ENCODE measurements at places on chromosomes 2 and 18. TPM values are rescaled to one million over a fixed set of nuclear protein-coding genes. Genes with fewer than 3 reads are reported as not detected.

DNA sequence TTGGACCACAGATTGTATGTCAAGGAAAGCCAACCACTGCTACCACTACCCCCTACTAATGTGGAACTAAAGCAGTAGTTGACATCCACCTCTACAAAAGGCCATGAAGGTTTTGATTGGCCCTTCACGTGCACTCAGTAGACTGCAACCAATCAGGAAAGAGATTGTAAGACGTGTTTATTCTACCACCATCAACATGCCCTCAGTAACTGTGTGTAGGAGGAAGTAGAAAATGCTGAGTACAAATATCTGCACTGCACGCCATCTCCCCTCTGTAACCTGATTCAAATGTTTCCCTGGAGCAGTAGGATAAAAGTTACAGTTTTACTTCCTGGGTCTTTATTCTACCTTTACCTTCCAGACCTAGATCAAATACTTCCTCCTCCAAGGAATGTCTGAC, 2.9 kb upstream of the CASP10 start:
- no peak for DNase-seq

The ASXL3 gene
- polyA plus RNA-seq, result not detected

DNA sequence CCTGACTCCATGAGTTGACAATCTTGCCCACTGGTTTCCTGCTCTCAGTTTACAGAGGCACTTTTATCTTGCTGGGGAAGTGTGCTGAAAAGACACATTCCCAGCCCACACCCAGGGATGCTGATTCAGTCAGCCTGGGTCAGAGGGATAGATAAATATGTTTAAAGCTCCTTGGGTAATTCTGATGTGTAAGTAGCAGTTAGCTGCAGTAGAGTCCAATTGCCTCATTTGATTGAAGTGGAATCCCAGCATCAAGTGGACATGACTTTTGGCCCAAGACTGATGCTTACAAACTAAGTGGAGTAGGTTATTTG, 29.4 kb downstream of the PSD4 start:
- no peak for DNase-seq

DNA sequence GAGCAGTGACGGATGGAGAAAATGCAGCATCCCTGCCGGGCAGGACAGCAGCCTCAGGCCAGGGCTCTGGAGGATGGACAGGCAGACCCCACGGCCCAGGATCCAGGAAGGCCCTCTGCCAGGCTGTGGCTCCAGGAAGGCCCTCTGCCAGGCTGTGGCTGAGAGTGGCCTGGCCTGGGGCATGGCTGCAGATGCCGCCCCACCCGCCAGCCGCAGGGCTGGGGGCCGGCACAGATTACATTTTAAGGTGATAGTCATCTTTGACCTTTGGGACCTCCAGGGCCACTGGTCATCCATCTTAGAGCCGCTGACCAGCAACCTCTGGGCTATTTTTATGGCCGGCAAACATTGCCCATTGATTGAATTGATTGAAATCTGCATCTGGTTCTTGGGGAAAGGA, 98.0 kb upstream of the BOD1L2 start:
- no peak for DNase-seq

DNA sequence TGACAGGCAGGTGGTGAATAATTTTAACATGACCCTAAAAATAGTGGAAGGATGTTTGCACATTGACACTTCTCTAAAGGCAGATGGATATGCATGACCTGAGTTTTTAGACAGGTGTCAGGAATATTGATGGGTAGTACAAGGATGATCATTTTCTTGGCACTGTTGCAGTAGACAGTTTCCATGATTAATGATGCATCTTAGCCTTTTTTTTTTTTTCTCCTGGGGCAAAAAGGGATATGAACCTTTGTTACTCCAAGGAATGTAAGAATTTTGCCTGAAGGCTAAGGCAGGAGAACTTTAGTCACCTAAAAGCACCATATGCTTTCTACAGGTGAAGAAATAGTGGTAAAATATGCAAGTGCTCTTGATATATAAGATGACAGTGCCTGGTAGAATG, 136.3 kb upstream of the CAVIN2 start:
- DNase-seq, result no peak

- no peak for DNase-seq
Measured at GRCh38 chr2:239114119-239114581, 266.3 kb downstream of the TWIST2 start.

- DNase-seq, result no peak
Measured at GRCh38 chr2:206275312-206276055, 1.0 kb downstream of the ZDBF2 start.

The PRADC1 gene
- 38.8 TPM for polyA plus RNA-seq

GRCh38 chr18:35502052-35502451, 4.3 kb upstream of the INO80C start:
- DNase-seq, result no peak

- DNase-seq, result no peak
Measured at GRCh38 chr18:65938592-65939372, 188.0 kb downstream of the CDH7 start.

- no peak for DNase-seq
Measured at GRCh38 chr2:215799194-215799593, 214.2 kb downstream of the MREG start.

DNA sequence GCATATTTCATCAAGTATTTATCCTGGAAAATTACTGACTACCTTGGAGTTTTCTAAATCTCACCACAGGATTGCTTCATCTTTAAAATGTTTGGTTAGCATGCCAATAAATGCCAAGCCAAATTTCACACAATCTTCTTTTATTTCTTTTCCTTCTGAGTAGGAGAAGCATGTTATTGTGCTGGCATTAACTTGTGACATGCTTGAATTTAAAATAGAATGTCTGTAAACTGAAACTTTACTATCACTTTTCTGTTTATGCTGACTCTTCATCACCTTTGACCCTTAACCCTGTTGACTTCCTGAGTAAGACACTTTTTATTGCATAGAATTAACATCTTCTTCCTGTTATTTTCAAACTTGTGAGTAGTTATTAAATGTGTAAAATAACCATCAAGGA, 56.2 kb upstream of the LRRTM4 start:
- no peak for DNase-seq

GRCh38 chr2:21633911-21634310, 510.1 kb downstream of the TDRD15 start:
- no peak for DNase-seq

- DNase-seq, result no peak
Measured at GRCh38 chr2:118856330-118856977, 9.0 kb upstream of the EN1 start.

The STPG4 gene
- polyA plus RNA-seq, result not detected

The CCDC85A gene
- polyA plus RNA-seq, result not detected

DNA sequence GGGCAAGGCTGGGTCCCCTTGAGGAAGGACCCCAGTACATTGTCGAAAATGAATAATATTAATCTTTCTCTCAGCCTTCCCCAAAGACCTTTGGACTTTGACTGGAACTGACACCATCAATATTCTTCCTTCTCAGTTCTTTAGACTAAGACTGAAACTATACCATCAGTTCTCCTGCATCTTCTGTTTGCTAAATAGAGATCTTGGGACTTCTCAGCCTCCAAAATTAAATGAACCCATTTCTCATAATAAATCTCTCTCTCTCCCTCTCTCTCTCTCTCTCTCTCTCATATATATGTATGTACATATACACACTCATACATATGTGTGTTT, 39.7 kb upstream of the VRK2 start:
- no peak for DNase-seq

- DNase-seq, result no peak
Measured at GRCh38 chr2:30454571-30454970, 7.5 kb downstream of the LCLAT1 start.

DNA sequence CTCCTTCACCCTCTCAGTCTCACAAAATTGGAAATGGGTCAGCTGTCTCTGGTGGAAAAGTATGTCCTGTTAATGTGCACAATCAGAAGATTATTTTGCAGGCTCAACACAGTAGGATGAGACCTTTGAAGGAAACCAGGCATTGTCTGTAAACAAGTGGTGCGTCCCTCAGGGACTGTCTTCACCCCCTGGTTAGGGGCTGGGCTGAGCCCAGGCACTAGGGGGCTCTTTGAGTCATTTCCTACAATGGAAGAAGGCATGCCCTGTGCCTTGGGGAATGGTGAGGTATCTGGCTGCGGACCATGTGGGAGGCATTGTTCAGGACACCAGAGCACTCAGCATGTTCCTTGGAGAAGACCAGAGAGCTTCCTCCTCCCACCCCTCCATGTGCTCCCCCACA, 26.8 kb downstream of the PKDCC start:
- DNase-seq, result no peak

The B3GNT2 gene
- polyA plus RNA-seq, result 31.0 TPM

DNA sequence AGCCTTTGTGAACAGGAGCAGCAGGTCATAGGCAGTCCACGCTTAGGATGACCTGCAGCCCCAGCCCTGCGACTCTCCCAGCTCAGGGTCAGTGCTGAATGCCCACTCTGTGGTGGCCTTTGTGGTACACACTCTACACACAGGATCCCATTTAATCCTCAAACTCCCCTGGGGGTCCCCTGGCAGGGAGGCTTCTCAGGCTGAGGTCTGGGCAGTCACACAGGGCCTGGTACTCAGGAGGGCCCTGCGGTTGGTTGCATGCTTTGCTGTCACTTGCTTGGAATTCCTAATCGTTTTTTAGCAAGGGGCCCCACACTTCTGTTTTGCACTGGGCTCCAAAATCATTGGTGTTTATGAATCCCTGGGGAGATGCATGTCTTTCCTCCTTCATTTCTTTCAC, 113.0 kb downstream of the EML6 start:
- no peak for DNase-seq

GRCh38 chr2:56871644-56872043, 687.9 kb downstream of the CCDC85A start:
- DNase-seq, result no peak

DNA sequence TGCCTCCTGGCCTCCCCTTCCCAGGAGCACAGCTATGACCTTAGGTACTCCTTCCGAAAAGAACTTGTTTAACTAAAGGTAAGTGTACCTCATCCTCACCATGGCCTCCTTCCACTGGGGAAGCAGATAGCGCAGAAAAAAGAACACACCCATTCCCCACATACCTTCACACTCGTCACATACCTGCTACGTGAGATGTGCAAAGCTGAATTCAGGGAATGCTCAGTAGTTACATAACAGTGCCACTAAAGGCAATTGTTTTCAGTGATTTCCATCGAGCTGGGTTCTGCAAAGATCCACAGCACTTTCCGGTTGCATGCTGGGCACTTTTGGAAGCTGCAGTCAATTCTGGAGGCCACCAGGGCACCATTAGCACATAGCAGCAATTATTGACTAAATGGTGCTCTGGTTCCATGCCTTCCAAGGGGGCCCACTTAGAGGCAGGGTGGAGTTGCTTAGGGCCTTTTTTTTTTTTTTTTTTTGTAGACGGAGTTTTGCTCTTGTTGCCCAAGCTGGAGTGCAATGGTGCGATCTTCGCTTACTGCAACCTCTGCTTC, 41.0 kb downstream of the PAX8 start:
- DNase-seq, result no peak

The TMEM178A gene
- 0.11 TPM for polyA plus RNA-seq

The CYS1 gene
- polyA plus RNA-seq, result not detected

DNA sequence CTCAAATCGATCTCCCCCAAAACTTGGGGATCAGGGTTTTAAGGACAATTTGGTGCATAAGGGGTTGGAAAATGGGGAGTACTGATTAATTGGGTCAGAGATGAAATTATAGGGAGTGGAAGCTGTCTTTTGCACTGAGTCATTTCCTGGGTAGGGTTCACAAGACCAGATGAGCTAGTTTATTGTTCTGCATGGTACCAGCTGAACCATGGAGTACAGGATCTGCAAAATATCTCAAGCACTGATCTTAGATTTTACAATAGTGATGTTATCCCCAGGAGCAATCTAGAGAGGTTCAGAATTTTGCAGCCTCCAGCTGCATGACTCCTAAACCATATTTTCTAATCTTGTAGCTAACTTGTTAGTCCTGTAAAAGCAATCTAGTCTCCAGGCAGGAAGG, 73.1 kb downstream of the CPO start:
- DNase-seq, result no peak

DNA sequence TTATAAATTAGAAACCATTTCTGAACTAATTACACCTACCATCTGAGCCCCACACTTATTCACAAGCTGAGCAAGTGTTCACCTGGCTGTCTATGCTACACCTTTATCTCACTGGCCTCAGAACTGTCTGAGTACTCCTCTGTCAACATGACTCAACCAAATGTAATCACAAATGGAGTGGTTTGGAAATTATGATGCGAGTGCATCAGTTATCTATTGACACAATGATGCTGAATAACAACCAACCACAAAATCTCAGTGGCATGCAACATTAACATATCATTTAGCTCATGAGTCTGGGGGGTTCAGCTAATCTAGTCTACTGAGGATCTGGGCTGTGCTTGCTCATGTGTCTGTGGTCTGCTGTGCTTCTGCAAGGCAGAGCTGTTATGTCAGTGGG, 184.2 kb upstream of the NXPH2 start:
- no peak for DNase-seq

- DNase-seq, result no peak
Measured at GRCh38 chr2:216308576-216308975, 63.7 kb downstream of the MARCHF4 start.

GRCh38 chr2:112021781-112022231, 33.3 kb upstream of the TMEM87B start:
- DNase-seq, result no peak

The RAPH1 gene
- 0.31 TPM for polyA plus RNA-seq

DNA sequence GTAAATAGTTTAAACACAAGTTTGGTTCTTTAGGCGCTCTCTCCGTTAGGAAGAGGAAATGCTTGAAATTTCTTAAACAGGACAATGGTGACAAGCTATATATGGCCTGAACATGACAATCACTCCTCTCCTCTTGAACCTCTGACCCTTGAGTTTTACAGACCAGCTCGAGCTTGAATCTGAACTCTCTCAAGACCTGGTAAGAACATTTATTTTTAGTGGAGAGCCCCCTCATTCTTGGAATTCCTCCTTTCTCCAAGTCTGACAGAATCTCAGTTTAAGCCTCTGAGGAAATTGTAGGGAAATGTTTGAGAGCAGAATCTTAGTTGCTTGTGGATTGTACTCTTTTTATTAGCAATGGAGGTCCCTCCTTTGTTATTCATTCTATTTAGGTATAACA, 1293.6 kb upstream of the ZEB2 start:
- no peak for DNase-seq

GRCh38 chr18:28150925-28151324, 26.0 kb downstream of the CDH2 start:
- DNase-seq, result no peak

DNA sequence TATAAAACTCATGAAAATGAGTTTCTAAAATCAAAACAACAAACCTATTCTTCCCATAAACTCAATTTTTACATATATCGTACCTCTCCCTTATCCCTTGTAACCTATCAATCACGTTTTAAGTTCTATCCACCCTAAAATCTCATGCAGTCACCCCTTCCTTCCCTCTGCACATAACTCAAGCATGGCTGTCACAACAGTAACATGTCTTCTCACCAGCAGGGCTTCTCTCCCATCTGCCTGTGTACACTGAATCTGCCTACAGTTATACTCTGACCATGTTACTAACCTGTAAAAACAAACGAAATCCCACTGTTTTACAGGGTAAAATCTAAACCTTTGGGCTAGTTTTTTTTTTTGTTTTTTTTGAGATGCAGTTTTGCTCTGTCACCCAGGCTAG, 68.2 kb downstream of the MAP4K3 start:
- no peak for DNase-seq

The ADD2 gene
- 3.3 TPM for polyA plus RNA-seq
